ENCODE measurements at places on chromosomes 12 and 14.
A peak's percentile ranks its signal among the peaks of the same experiment; 100 is the strongest.

GRCh38 chr12:68537571-68537970, 73.1 kb upstream of the RAP1B start:
- no peak for DNase-seq

GRCh38 chr12:80830533-80831088, 107.1 kb downstream of the LIN7A start:
- DNase-seq: no peak

DNA sequence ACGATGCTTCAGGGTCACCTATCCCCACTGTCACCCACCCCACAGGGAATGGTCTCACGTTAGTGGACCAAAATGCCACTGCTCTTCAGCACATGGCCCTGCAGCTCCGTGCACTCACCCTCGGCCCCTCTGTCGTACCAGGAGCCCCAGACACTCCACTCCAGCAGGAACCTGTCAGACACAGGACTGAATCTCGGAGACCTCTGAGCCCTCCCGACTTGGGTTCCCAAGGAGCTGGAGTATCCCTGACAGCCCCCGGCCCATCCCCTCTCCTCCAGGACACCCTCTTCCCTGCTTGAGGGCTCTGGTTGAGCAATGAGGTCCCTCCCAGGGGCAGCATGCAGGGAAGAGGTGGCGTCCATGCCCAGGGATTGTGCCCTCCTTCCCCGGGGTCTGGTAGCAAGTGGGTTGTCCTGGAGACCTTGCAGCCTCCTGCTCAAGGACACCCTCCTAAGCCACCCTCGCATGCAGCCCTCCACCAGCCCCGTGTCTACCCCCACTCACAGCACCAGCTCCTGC, 20.4 kb upstream of the LRTM2 start:
- peak; percentile 3 for DNase-seq

DNA sequence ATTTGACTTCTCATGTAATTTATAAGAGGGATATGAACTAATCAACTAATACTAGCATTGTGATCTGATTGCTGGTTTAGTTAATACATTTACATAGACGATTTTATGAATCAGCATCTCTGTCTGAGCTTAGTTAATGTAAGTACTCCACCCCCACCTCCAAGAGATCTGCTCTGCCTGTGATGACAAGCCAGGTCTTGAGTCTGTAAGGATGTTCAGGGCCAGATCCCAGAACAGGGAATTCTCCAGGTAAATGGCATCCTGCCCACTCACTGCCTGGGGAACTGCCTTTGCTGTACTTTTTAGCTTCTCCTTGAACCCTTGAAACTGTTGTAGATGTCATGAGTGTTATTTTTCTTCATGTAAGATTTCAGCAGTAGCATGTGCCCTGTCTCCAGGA, 289.8 kb downstream of the RGS6 start:
- no peak for DNase-seq

GRCh38 chr12:46562625-46563225, 190.2 kb upstream of the SLC38A2 start:
- no peak for DNase-seq

DNA sequence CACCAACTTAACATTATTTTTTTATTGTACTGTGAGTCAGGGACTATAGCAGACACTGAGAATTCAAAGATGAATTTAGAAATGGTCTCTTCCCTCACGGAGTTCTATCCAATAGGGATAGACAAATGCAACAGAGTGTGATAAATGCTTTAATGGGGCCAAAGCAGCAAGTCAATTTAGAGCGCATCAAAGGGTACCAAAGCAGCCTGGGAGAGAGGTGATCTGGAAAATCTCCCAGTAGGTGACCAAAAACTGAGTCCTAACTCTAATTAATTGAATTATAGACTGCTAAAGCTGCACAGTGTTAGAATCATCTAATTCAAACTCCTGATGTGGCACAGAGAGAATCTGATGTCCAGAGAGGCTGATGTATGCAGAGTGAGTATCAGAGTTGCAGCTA, 2.6 kb downstream of the LIN7A start:
- no peak for DNase-seq

DNA sequence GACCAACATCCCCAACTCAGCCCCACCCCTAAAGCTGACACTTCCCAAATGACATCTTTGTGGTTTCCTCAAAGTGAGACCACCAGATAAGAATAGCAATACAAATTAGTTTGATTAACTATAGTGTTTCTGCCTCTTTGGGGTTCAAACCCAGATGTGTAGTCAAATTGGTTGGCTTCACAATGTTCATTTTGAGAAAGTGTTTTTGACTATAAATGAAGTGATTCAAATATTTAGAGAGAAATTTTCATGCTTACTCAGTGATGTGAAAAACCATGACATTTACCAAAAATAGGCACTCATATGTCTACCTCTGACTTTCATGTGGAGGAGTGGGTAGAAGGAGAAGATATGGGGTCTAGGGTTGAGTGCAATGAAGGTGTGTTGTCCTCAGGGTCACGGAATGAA, 218.4 kb downstream of the BCAT1 start:
- DNase-seq: no peak

- no peak for DNase-seq
Measured at GRCh38 chr14:70716958-70717357, 75.2 kb downstream of the TTC9 start.

GRCh38 chr12:106732890-106733289, 41.6 kb upstream of the RIC8B start:
- DNase-seq: no peak

GRCh38 chr12:5872745-5873144, 72.3 kb downstream of the ANO2 start:
- DNase-seq: no peak

- DNase-seq: no peak
Measured at GRCh38 chr14:32737621-32738020, 201.1 kb upstream of the NPAS3 start.

- DNase-seq: no peak
Measured at GRCh38 chr14:61080591-61081010, 99.6 kb downstream of the SLC38A6 start.

GRCh38 chr12:132181570-132182200, 37.4 kb downstream of the NOC4L start:
- DNase-seq: no peak

DNA sequence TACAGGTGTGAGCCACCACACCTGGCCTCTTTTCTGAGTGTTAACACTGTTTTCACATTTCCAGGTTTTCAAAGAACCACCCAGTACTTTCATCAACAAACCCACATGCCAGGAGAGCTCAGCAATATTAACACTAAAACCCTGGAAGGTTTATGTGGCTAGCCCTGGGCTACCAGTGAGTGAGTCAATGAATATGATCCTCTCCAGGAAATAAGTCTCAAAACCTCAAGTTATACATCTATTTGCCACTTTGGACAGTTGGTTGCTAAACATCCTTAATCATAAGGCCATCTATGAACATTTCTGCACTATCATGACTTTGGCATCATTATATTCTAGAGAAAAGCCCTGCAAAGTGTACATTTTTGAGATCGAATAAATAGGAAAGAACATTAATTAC, 6.3 kb upstream of the CDKL1 start:
- DNase-seq: no peak

- DNase-seq: no peak
Measured at GRCh38 chr14:86221755-86222154, 691.8 kb downstream of the FLRT2 start.

GRCh38 chr12:71584356-71584755, 79.3 kb downstream of the ZFC3H1 start:
- DNase-seq: no peak

DNA sequence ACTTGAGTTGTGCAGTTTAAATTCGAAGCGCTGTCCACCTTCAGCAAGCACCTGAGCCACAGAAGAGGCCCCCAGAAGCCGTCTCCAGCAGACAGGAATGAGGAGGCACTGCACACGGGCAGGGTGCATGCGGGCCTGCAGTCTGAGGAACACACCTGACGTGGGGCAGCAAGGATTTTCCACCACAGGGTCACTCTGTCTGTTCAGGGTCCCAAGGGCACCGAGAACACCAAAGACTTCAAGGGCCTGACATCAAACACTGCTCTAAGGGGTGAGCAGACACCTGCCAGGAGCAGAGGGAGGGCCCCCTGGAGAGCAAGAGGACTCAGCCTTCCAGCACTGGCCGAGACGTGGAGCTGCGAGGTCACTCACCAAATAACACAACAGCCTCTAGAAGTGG, 99.7 kb upstream of the C14orf180 start:
- no peak for DNase-seq

DNA sequence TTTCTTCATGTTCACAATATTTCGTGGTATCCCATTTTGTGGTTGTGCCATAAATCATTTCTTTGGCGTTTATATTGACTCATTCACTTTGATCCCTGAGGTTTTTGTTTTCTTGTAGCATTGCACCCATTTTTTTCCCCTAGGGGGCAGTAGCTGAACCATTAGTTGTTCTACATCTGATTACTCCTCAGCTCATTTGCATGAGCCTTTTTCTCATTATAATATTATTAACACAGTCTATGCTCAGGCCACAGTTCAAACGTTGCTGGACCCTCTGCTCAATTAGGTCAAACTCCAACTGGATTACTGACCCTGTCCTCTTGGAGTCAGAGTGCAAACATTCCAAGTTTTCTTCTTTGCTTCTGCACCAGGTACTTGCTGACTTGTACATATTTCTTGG, 475.4 kb upstream of the SEL1L start:
- DNase-seq: no peak

- DNase-seq: no peak
Measured at GRCh38 chr12:93819050-93819491, 141.9 kb downstream of the CRADD start.

GRCh38 chr14:101383737-101384338, 177.5 kb upstream of the DIO3 start:
- no peak for DNase-seq

- no peak for DNase-seq
Measured at GRCh38 chr12:70960484-70960883, 39.9 kb upstream of the PTPRR start.

DNA sequence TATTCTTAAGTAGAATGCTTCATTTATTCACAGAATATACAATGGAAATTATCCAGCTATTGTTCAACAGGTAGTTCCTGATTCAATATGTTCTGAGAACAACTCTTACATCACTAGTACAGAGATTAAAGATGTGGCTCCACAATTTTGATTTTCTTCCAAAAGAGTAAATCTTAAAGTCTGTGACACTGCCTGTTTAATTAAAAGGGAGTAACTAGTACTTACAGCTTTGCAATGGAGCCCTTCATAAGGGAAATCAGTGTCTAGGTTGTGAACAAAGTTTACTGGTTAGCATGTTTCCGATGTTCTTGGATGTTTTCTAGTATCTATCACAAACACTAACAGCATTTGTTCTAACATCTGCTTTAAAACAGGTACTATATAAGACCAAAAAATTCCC, 30.8 kb downstream of the MIA2 start:
- no peak for DNase-seq

- no peak for DNase-seq
Measured at GRCh38 chr12:124814741-124815613, 48.7 kb downstream of the SCARB1 start.

Measured in hepatic stellate cell (primary cell).